ENCODE measurements at places on chromosomes 4 and X. TPM values are rescaled to one million over a fixed set of nuclear protein-coding genes. Genes with fewer than 3 reads are reported as not detected.
A peak's percentile ranks its signal among the peaks of the same experiment; 100 is the strongest.

DNA sequence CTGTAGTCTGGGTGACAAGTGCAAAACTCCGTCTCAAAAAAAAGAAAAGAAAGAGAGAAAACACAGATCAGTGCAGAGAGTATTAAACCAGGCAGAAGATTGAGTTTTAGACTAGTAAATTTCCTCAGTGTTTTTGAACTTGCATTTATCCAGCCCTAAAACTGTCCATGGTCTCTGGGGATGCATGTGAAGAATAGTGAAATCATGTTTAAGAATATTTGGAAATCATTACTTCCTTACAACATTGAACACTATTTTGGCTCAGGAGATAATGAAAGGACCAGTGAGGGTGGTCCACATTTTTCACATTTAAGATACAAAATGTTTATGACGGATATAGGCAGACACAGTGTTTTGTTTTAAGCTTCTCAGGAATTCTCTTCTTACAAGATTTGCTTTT, 195.8 kb upstream of the RASGEF1B start:
- no peaks in the 10 kb centered on the region for H3K27me3 ChIP-seq
- no peaks in the 10 kb centered on the region for H3K36me3 ChIP-seq
- H3K4me3 ChIP-seq = no peak overlapping the region
- H3K4me1 ChIP-seq = no peaks in the 10 kb centered on the region
- H3K27ac ChIP-seq = no peak overlapping the region
- DNase-seq = no peak

- no peaks in the 10 kb centered on the region for H3K36me3 ChIP-seq
- peak overlapping the region; percentile 87 for H3K27ac ChIP-seq
- no peaks in the 10 kb centered on the region for H3K27me3 ChIP-seq
- DNase-seq = no peak
- H3K4me3 ChIP-seq = peak overlapping the region; percentile 31
Measured at GRCh38 chr4:176236946-176237345, 32.1 kb downstream of the ASB5 start.

- H3K27ac ChIP-seq = peak overlapping the region; percentile 74
- no peak overlapping the region for H3K4me3 ChIP-seq
- H3K36me3 ChIP-seq = no peaks in the 10 kb centered on the region
- H3K4me1 ChIP-seq = peaks cover 62% of the 10 kb centered on the region
- no peaks in the 10 kb centered on the region for H3K27me3 ChIP-seq
Measured at GRCh38 chr4:8277356-8278008, 7.9 kb downstream of the HTRA3 start.

DNA sequence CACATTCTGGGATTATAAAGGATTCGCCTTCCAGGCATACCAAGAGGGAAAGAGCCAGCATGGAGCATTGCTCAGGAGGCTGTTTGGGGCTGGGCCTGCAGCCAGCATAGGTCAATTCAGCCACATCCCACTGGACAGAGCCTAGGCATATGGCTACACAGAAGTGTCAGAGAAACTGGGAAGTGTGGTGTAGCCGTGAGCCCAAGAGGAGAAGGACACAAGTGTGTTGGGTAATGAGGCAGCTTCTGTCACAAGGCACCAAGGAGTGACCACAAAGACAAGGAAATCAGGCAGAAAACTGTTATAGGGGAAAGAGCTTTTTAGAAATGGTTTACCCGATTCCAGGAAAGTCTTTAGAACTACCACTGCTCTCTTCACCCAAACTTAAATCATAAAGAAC, 178.6 kb upstream of the TBL1X start:
- no peak for DNase-seq
- no peak overlapping the region for H3K4me3 ChIP-seq
- H3K27ac ChIP-seq = no peak overlapping the region
- no peaks in the 10 kb centered on the region for H3K4me1 ChIP-seq
- no peaks in the 10 kb centered on the region for H3K36me3 ChIP-seq

The HSFX2 gene
- total RNA-seq = not detected

GRCh38 chr4:6782846-6783110, 251 bp downstream of the KIAA0232 start:
- H3K4me3 ChIP-seq = peak overlapping the region; percentile 96
- DNase-seq = no peak
- H3K27me3 ChIP-seq = no peaks in the 10 kb centered on the region
- peak overlapping the region; percentile 100 for H3K27ac ChIP-seq

The NUDT10 gene
- 3.0 TPM for total RNA-seq

- peaks cover 56% of the 10 kb centered on the region for H3K4me1 ChIP-seq
- no peaks in the 10 kb centered on the region for H3K36me3 ChIP-seq
- no peaks in the 10 kb centered on the region for H3K27me3 ChIP-seq
- no peak overlapping the region for H3K4me3 ChIP-seq
Measured at GRCh38 chr4:86939729-86940575, 5.1 kb downstream of the AFF1 start.

The AWAT2 gene
- not detected for total RNA-seq

GRCh38 chr4:176150704-176151103, 44.7 kb downstream of the SPATA4 start:
- H3K4me3 ChIP-seq = no peak overlapping the region
- no peaks in the 10 kb centered on the region for H3K36me3 ChIP-seq
- H3K27ac ChIP-seq = no peak overlapping the region
- DNase-seq = no peak
- no peaks in the 10 kb centered on the region for H3K4me1 ChIP-seq

GRCh38 chr4:187491959-187492358, 503.6 kb upstream of the ZFP42 start:
- no peak overlapping the region for H3K27ac ChIP-seq
- no peak overlapping the region for H3K4me3 ChIP-seq
- no peaks in the 10 kb centered on the region for H3K4me1 ChIP-seq
- no peaks in the 10 kb centered on the region for H3K27me3 ChIP-seq

DNA sequence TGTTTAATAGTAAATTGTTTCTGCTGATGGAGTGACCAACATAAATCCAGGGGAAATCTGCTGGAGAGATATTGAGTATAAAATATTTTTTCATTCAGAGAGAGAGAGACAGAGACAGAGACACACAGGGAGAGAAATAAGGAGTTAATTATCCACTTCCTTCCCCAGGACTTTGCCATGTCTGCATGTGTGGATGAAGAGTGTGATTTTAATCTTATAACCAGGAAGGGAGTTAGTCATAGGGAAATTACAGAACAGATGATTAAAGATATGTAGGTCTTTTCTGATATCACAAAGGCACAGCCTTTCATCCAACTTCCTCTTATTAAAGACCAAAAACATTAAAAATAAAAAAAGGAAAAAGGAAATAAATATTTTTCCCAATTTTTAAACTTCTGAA, 526.3 kb downstream of the SPRY1 start:
- H3K4me3 ChIP-seq = no peak overlapping the region
- no peaks in the 10 kb centered on the region for H3K36me3 ChIP-seq
- H3K4me1 ChIP-seq = no peaks in the 10 kb centered on the region

- H3K27ac ChIP-seq = no peak overlapping the region
- no peak for DNase-seq
- no peaks in the 10 kb centered on the region for H3K36me3 ChIP-seq
- no peaks in the 10 kb centered on the region for H3K27me3 ChIP-seq
- H3K4me1 ChIP-seq = peaks cover 14% of the 10 kb centered on the region
Measured at GRCh38 chrX:13650318-13650717, 2.6 kb upstream of the TCEANC start.
